ENCODE measurements at places on chromosomes 5 and 9.

- no peak for DNase-seq
Observed at GRCh38 chr9:34219421-34219820, 40.6 kb downstream of the UBAP1 start.

DNA sequence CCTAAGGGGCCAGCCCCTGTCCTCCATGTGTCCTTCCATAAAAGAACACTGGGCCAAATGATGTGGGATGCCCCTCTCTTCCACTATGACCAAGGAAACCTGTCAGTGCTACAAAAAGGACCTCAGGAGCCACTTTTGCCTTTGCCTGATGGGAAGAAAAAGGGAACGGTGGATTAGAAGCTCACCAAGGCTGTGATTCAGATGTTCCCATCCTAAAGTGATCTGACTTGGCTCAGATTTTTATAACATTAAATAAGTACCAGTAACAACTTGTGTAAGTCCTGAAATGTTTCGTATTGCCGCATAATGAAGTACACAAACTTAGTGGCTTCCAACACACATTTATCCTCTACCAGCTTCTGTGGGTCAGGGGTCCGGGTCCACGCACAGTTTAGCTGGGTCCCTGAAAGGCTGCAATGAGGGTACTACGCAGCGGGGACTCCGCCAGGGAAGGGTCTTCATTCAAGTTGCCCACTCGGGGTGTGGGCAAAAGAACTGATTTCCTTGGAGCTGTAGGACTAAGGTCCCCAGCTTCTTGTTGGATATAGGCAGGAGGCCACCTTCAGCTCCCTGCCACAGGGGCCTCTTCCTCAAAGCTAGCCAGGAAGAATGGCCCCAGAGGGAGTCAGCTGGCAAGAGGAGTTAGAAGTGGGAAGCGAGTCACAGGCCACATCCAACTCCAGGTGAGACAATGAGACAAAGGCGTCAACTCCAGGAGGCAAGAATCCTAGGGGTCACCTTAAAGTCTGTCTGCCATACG, 60.4 kb downstream of the RAPGEF1 start:
- no peak for DNase-seq

GRCh38 chr5:15722305-15722704, 222.3 kb downstream of the FBXL7 start:
- no peak for DNase-seq

GRCh38 chr5:54870271-54870670, 115.1 kb downstream of the ESM1 start:
- DNase-seq, result no peak

DNA sequence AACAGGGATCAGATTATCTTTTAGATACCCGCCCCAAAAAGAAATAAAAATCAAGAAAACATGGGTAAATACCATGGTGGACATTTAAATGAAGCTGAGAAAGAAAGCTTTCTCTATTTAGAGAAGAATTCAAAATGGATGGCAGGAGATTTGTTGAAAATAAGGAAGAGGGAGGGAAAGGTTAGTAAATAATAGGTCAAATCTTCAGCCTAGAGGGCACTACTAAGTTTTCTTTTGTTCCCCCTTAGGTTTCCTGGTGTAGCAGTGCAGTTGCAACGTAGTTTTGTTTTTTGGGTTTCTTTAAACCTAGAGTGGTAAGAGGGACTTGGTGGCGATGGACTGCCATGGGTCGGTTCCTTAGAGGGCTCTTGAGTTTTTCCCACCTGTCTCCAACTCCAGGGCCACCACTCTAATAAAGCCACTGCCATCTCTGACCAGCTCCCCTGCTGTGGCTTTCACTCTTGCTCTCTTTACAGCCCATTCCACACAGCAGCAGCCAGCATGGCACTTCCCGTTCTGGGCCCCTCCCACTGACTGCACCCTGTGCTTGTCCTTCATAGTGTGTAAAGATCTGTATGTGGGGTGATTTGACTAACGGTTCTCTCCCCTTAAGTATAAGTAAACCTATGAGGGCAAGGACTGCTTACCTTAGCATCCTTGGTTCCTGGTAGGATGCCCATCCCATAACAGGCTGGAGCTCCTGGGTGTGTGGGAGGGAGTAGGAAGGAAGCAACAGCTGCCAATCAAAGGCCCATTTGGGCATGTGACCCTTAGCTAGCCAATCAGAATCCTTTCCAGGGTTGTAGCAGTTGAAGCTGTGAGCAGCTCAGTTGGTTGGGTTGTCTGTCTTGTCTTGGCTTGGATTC, 118.3 kb downstream of the SLC1A3 start:
- DNase-seq, result no peak

GRCh38 chr9:27348785-27349697, 52.1 kb upstream of the EQTN start:
- peak; percentile 49 for DNase-seq

GRCh38 chr9:132798817-132799790, 79.0 kb downstream of the AK8 start:
- DNase-seq, result peak; percentile 25

GRCh38 chr5:2505217-2505616, 246.3 kb downstream of the IRX2 start:
- DNase-seq, result no peak

DNA sequence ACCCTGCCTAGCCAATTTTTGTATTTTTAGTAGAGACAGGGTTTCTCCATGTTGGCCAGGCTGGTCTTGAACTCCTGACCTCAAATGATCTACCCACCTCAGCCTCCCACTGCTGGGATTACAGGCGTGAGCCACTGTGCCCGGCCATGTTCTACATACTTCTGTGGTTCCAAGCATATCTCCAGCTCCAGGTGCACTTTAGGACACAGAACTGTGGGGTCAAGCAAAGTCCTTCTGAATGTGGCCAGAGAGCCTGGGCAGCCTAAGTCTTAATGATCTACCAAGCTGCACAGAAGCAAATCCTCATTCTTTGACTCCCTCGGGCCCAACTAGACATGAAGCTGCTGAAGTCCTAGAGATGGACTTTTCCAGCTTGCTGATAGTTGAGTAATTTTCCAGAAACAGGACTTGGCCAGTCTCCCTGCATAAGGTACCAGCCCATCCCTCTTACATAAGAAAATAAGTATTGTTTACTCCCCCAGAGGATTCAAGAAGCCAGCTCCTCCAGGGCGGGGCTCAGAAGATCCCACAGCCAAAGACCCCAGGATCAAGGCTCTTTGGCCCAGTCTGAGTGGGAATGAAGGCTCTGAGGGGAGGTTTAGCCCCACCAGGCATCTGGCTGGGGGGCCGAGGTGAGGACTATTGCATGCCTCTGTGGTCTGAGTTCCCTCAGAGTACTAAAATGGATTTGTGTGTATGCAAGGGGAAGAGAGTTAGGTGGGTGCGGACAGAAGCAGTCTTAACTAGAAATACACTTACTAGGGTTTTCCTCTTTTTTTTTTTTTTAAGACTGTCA, 8.7 kb downstream of the CLTB start:
- DNase-seq, result no peak

DNA sequence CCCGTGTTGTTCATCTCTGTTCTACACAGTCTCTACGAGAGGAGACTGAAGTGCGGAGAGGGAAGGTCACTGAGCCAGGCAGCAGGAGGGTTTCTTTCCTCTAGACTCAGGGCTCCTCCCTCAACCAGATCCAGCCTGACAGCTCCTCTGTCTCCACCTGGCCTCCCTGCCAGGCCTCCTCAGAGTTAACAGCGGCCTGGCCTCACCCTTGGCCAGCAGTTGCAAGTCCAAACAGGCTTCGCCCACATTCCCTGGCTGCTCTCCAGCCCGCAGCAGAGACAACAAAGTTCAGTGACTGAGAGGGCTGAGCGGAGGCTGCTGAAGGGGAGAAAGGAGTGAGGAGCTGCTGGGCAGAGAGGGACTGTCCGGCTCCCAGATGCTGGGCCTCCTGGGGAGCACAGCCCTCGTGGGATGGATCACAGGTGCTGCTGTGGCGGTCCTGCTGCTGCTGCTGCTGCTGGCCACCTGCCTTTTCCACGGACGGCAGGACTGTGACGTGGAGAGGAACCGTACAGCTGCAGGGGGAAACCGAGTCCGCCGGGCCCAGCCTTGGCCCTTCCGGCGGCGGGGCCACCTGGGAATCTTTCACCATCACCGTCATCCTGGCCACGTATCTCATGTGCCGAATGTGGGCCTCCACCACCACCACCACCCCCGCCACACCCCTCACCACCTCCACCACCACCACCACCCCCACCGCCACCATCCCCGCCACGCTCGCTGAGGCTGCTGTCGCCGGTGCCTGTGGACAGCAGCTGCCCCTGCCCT, at the start of gene HRCT1:
TSS of gene HRCT1 (plus strand) at position 291 of the 768 bp plus-strand sequence. CDS start at position 377, 86 bp downstream.
- peak; percentile 25 for DNase-seq

- DNase-seq, result peak; percentile 49
Observed at GRCh38 chr9:109440797-109441287, 57.3 kb downstream of the PTPN3 start.

DNA sequence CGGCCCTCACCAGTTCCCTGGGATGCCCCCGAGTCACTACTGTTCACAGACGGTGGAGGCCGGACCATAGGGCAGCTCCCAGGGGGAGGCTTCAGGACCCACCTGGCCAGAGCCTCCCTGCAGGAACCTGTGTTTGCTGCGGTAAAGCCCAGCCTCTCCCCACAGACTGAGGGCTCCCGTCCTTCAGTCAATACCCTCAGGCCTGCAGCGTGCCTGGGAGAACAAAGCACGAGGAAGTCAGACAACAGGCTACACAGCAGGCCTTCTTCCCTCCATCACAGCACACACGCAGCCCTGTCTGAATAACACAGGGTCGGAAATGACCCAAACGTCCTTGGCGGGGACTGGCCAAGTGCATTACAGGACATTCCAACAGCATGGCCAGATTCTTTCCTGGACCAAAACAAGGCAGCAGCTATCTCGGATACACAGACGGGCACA, 34.4 kb downstream of the COL23A1 start:
- no peak for DNase-seq

DNA sequence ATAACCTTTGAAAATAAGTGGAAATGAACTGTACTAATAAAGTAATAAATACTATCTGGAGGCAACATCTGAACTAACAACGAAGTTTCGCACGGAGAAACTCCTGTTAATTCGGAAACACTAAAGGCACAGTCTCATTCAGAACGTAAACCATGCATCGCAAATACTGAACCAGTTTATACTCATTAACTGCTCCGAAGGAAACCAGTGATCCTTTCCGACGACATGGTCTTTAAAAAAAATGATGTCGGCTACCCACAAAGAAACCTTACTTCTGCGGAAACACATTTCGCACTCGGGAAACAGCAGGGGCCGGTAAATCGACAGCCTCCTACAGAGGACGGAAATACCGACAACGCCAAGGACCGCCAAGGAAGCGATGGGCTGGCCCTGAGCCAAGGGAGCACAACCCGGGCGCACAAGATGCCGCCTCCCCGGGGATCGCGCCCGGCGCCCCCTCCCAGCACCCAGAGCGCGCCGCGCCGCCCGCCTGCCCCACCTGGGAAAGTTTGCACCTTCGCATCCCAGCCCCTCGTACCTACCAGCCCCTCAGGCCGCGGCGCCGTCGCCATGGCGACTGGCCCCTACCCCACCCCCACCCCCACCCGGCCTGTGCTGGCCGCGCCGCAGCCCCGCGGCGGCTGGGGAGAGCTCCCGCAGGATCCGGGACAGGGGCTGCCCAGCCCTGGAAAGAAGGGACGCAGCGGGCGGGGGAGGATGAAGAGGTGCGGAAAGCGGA, 732 bp downstream of the PRKAA1 start:
- peak; percentile 56 for DNase-seq

- no peak for DNase-seq
Observed at GRCh38 chr9:129259375-129259774, 81.3 kb upstream of the IER5L start.

GRCh38 chr9:38720083-38720745, at the start of gene FAM240B:
Gene FAM240B (minus strand): TSS chr9:38720133. CDS start chr9:38703999, 16,134 bp downstream.
- DNase-seq, result no peak

DNA sequence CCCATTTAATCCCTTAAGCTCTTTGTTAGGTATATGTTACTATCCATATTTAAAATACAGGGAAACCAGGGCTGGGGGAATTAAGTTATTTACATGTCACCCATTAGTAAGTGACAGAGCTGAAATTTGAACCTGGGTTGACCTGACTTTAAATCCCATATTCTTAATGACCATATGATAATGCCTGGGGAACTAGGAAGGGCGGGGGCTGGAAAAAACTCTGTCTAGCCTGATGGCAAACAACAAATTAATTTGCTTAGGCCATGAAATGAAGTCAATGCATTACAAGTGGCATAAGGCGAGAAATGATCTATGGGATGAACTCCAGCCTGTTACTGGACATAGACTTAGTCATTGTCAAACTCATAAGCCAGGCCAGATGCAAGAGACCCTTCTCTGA, 325.7 kb upstream of the WWC1 start:
- no peak for DNase-seq

DNA sequence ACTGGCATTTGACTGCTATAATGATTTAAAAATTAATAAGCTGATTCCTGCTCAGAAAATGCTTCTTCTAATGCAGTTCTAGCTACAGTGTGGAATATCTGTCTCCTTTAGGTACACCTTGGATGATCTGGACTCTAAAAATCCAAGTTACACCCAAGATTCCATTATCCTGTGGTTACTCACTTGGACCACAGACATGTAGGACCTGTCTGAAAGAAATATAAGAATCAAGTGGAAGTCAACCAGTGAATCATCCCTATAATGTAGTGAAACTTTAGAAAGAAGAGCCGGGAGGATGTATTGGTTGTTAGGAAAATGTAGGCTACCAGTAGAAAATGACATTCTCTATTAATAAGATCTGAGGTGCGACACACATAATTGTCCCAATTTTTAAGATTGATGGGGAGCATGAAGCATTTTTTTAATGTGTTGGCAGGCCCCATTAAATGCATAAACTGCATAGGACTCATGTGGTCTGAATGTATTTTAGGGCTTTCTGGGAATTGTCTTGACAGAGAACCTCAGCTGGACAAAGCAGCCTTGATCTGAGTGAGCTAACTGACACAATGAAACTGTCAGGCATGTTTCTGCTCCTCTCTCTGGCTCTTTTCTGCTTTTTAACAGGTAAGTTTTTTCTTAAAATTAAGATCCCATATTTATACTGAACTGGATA, at the start of gene SPINK6:
TSS of gene SPINK6 (plus strand) at position 512 of the 673 bp plus-strand sequence. CDS start at position 567, 55 bp downstream.
- no peak for DNase-seq

GRCh38 chr9:131701789-131702337, 38.0 kb downstream of the RAPGEF1 start:
- DNase-seq, result no peak

GRCh38 chr9:115155037-115155436, 37.1 kb upstream of the TNC start:
- DNase-seq, result no peak

GRCh38 chr5:160494451-160494850, 72.8 kb downstream of the PTTG1 start:
- DNase-seq, result no peak

DNA sequence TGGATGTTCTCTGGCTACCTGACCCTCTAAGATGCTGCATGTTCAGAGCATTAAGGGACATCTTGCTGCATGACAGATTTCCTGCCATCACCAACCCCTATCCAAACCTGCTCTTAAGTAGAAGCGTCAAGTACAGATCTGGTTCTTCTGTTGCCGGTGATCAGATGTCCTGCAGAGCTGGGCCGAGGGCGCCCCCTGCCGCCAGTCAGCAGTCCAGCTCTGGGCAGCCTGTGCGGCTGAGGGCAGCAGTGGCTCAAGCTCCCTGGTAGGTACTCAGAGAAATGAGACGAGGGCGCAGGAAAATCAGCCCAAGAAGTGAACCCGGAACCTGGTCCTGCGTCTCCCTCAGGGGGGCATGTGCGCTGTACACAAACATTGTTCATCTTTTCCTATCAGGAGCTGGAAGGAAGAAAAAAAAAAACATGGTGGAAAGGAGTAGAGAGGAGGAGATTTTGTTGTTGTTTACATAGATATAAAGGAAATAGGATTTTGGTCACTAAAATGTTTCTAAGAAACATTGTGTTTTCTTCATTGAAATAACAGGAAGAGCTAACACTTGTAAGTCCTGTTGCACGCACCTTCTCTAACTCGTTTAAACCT, 95.8 kb downstream of the CFAP90 start:
- DNase-seq, result peak; percentile 66

- no peak for DNase-seq
Observed at GRCh38 chr9:101480386-101480785, 44.8 kb upstream of the ALDOB start.

GRCh38 chr9:131943351-131943841, 136.3 kb downstream of the MED27 start:
- DNase-seq, result peak; percentile 10
